Fibroblast of villous mesenchyme (primary cell): ENCODE measurements at places on chromosomes 13 and 19. TPM values are rescaled to one million over a fixed set of nuclear protein-coding genes. Genes with fewer than 3 reads are reported as not detected.

DNA sequence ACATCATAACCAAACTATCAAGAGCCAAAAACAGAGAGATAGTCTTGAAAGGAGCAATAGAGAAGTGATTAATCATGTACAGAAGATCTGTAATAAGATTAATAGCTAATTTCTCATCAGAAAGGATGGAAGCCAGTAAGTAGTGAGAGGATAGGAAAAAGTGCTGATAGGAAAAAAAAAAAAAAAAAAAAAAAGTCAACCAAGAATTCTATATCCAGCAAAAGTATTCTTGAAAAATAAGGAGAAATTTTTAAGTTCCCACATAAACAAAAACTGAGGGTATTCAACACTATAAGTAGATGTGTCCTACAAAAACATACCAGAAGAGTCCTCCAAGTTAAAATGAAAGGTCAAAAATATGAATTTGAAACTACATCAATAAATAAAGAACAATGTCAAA is 218.7 kb upstream of the GPC6 start:
- no peak for DNase-seq

Gene CYP2F1
- total RNA-seq = not detected in 2 replicates

Gene UPK1A
- total RNA-seq = not detected in 2 replicates

Gene PRSS57
- total RNA-seq = not detected in 2 replicates

DNA sequence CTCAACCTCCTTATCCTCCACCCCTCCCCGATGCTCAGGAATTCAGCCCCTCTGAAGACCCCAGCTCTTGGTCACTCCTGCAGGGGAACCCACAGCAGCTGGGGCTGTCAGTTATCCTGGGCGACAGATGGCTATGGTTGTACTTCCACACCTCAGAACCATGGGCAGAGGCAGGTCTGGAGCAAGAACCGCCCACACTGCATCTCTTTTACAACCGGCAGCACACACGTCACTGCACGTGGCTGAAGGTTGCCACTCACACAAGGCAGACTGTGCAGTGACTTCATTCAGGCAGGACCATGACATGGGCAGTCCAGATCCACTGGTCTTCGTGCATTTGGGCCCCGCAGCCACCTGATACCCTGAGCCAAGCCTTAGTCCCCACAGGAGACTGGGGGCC is 21.5 kb upstream of the SDHAF1 start:
- DNase-seq = no peak

DNA sequence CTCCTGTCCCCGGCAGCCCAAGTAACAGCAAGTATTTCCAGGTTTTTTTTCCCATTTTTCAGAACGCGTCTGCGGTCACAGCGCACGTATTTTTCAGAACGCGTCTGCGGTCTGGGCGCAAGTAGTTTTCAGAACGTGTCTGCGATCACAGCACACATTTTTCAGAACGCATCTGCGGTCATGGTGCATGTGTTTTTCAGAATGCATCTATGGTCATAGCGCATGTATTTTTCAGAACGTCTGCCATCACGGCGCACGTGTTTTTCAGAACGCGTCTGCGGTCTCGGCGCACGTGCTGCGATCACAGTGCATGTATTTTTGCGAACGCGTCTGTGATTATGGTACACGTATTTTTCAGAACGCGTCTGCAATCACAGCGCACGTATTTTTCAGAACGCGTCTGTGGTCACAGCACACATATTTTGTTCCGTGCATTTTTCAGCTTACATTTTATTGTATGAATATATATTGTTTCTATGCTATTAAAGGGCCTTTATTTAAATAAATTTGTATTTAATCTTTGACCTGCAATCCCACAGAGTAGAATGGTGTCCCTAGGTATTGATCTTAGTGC is 19.7 kb downstream of the ATP4B start:
- no peak for DNase-seq

- DNase-seq = no peak
Observed at GRCh38 chr13:25136880-25137787, 35.0 kb downstream of the AMER2 start.

DNA sequence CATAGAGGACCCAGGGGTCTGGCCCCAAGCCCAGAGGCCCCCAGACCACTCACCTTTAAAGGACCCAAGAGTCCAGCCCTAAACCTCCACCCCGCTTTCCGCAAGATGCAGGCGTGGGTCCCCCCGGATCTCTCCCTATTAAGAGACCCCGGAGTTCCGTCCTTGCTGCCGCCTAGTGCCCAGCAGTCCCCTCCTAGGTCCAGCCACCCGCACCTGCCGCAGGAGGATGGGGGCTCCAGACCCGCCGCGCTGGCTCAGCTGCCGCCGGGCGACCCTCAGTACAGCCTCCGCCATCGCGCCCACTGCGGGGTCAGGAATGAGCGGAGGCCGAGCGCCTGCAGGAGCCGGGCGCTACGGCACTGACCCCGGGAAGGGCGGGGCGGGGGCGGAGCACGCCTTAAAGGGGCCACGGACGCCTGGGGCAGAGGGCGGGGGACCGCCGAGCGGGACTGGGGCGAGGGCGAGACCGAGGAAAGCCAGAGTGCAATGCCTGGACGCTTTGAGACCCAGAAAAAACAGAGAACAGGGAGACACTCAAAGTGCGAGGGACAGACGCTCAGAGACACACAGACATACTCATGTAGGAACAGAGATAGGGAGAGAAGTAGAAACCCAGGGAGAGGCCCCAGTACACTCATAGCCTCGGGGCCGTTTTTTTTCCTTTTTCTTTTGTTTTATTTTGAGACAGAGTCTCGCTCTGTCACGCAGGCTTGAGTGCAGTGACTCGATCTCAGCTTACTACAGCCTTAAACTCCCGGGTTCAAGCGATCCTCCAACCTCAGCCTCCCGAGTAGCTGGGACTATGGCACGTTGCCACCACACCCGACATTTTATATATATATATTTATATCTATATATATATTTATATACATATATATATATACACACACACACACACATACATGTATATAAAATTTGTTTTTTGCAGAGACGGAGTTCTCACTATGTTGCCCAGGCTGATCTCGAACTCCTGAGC is at the start of gene ETHE1:
Gene ETHE1 (minus strand): TSS at position 318 of the 976 bp plus-strand sequence. CDS start 24 bp downstream, at position 294.
- peak; percentile 54 for DNase-seq

DNA sequence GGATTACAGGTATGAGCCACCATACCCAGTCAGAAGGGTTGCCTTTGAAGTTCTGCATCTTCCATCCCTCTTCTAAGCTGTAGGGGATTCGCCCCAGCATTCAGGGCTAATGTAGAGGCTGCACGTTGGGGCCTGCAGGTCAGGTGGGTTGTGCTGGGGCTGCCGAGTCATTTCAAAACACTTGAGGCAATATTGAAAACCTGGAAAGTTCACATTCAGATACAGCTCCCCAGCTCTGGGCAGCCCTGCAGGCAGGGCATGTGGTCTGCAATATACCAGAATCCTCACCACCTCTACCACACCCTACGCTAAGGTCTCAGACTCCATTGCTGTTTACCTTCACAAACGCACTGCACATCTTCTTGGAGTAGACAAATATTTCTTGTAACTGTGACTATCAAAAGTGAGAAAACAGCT is 24.6 kb downstream of the CCNE1 start:
- no peak for DNase-seq

Gene FGF21
- total RNA-seq = not detected in 2 replicates

DNA sequence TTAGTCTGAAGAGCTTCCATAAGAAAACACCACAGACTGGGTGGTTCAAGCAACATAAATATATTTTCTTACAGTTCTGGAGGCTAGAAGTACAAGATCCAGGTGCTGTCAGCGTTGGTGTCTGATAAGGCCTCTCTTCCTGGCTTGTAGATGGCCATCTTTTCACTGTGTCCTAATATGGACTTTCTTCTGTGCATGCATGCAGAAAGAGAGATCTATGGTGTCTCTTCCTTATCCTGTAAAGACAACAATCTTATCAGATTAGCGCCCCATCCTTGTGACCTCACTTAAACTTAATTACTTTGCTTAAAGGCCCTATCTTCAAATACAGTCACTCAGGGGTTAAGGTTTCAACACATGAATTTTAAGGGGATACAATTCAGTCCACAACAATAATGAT is 14.1 kb upstream of the NDFIP2 start:
- DNase-seq = no peak

Gene ZNF208
- under 0.01 TPM in 2 replicates for total RNA-seq

DNA sequence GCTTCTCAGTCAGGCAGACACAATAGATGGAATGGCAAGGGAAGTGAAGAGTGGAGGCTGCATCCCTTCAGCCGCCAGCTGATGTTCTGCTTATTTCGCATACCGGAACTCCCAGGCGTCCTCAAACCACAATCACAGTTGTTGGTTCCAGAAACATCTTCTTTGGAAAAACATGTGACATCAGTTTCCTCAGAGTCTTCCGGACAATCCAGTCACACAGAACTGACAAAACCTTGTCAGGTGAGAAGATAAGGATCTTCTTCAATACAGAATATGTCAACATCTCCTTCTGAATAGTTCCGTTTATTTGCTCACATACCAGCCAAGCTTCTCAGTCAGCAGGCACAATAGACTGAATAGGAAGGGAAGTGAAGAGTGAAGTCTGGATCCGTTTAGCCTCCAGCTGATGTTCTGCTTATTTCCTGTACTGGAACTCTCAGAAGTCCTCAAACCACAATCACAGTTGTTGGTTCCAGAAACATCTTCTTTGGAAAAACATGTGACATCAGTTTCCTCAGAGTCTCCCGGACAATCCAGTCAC is 45.1 kb upstream of the CEACAM21 start:
- no peak for DNase-seq
